ENCODE measurements at places on chromosomes 6 and 20.

- no peak for DNase-seq
Observed at GRCh38 chr20:40278673-40279072, 410.4 kb downstream of the MAFB start.

GRCh38 chr20:52688345-52688744, 283.8 kb upstream of the TSHZ2 start:
- DNase-seq = no peak

DNA sequence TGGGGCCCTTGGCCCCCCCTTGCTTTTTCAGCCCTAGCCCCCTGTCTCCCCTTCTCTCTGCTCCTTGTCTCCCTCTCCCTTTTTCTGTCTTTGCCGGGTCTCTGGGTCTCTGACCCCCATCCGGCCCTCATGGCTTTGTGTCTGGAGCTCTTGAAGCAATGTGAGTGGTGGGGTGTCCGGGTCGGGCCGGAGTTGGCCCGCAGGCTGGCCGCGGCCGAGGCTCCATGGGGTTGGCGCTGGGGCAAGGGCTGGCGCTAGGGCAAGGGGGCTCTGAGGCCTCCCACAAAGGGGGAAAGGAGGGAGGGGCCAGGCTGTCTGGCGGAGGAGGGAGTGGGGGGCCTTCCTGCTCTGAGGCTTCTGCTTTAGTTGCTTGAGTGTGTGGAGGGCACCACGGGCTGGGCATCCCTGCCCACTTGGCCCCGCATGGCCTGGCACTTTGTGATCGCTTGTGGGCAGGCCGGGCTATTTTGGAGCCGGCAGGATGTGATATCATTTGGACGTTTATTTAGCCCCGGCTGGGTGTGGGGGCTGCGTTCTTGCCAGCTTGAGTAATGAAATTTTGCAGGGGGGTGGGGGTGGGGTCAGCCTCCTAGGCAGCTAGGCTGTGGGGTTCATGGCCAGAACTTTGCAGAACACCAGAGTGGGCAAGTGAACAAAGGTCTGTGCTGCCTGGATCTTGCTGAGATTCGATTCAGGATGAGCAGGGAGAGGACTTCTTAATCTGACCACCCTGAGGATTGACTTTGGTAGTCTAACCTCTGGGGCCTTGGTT, 78.7 kb upstream of the MYL9 start:
- DNase-seq = peak; percentile 54

- peak; percentile 87 for DNase-seq
Observed at GRCh38 chr20:22586645-22587310, 2.4 kb upstream of the FOXA2 start.

- no peak for DNase-seq
Observed at GRCh38 chr20:43711098-43711654, 15.6 kb downstream of the GTSF1L start.

- DNase-seq = no peak
Observed at GRCh38 chr6:22024973-22025467, 271.8 kb downstream of the PRL start.

- DNase-seq = no peak
Observed at GRCh38 chr6:11218538-11219399, 13.7 kb downstream of the NEDD9 start.

DNA sequence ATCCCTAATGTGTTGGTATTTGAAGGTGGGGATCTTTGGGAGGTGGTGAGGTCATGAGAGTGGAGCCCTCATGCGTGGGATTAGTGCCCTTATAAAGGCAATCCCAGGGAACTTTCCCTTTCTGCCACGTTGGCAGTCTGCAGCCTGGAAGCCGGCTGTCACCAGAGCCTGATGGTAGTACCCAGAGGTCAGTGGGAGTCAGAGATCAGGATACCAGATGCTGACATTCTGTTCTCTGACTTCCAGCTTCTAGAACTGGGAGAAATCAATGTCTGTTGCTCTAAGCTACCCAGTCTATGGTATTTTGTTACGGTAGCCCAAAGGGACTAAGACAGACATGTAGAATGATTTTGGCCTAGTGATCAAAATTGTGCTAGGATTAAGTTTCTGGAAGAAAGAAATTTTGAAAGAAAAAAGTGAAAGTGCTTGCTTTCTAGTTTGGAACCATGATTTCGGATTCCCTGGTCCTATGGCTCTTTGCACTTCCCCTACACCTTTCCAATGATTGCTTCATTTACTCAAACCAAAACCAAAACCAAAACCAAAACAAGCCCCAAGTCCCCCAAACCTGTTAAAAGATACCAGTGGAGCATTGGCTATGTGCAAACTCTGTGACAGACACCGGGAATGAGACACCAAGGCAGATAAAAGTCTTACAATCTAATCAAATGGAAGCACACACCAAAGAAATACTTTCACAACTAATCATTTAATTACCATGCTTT, 173.7 kb upstream of the ZNF217 start:
- no peak for DNase-seq

GRCh38 chr6:139655783-139656705, 281.6 kb upstream of the CITED2 start:
- DNase-seq = no peak

GRCh38 chr20:63854766-63855362, 6.4 kb upstream of the ABHD16B start:
- DNase-seq = no peak

GRCh38 chr6:3801960-3802359, 47.2 kb upstream of the FAM50B start:
- DNase-seq = no peak

- DNase-seq = no peak
Observed at GRCh38 chr6:79632580-79632979, 1.5 kb downstream of the SH3BGRL2 start.

- no peak for DNase-seq
Observed at GRCh38 chr6:137892271-137892708, 25.2 kb downstream of the TNFAIP3 start.

GRCh38 chr20:47353692-47354463, 2.6 kb downstream of the ZMYND8 start:
- DNase-seq = no peak

DNA sequence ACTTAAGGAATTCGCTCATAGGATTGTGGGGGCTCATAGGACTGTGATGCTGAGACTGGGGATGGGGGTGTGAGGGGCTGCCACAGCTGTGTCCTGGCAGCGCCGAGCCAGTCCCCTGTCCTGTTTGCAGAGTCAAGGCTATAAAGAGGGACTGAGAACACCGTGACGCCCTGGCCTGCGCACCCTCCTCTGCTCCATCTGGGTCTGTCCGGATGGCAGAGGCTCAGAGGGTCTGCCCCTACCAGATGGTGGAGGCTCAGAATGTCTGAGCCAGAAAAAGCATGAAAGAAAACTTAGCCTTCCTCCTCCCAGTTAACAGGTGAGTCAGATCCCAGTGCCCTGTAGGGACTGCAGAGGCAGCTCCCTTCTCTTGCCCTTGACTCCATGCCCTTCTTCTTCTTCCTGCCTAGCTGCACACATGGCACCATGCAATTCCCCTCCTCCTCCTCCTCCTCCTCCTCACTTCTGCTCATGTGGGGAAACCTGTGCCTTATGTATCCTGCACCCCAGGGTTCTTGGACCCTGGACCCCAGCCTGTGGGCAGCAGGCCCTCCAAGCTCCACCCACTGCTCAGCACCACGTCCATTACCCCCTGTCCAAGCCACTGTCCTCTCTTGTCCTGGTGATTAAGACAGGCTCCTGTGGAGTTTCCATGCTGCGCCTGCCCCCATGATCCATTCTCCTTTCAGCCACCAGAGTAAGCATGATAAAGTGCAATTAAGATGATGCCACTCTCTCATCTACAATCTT, 410.0 kb upstream of the SULF2 start:
- DNase-seq = no peak
